ENCODE measurements at places on chromosomes 1 and 21. TPM values are rescaled to one million over a fixed set of nuclear protein-coding genes. Genes with fewer than 3 reads are reported as not detected.

DNA sequence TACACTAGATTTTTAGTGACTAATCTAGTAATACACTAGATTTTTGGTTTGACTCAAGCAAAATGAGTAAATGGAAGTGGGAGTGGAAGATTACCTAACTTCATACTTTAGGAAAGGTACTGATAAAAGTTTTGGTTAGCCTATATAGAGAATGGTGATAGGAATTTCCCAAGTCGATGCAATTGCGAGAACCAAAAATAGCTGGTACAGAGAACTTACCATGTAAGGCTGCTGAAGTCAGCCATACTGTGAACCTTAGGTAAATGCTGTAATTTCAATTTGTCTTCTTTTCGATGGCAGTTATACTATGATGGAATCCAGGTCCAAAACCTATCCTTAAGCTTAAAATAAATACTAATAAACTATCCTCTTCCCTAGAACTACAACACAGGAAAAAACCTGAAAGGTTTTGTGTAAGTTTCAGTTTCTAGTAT, 4.6 kb downstream of the PNRC2 start:
- DNase-seq: no peak

SPRR4 gene
- total RNA-seq: not detected

DNA sequence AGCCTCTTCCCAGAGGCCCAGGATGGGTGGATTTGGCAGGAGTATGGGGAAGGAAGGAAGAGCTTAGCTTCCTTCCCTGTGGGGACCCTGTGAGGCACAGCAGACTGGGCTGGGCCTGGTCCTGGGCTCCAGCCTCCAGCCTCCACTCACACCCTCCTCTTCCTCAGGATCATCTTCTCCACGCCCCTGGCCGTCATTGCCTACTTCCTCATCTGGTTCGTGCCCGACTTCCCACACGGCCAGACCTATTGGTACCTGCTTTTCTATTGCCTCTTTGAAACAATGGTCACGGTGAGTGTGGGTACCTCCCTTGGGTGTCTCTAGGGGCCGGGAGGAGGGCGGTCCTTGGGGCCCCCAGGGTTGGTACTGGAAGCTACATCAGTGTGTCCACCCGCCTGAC, 10.1 kb downstream of the MFSD2A start:
- DNase-seq: no peak

GRCh38 chr1:221979444-221980032, 237.6 kb upstream of the DUSP10 start:
- no peak for DNase-seq

DNA sequence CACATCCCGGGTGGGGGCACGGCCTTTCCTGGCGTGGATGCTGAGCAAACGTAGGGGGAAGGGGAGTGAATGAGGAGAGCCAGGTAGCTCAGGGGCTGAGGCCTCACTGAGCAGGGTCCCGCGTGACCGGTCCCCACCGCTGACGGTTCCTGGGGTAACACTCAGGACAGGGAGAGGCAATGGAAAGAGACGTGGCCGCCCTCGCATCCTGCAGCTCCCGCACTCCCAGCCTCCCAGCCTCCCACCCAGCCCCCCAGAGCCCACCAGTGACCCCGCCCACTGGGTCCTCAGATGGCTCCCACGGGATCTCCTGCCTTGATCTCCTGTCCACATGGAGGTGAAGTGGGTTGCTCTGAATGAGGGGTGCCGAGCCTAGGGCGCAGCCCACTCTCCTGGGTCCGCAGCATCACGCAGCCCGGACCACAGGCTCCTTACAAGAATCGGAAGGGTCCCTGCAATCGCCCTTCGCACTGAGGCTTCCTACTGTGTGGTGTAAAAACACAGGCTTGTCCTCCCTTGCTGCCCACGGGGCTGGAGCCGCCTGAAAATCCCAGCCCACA, 2.4 kb downstream of the TSPEAR start:
- no peak for DNase-seq

- no peak for DNase-seq
These were observed 4.1 kb downstream of the PLEKHN1 start for GRCh38 chr1:970242-970972.

DNA sequence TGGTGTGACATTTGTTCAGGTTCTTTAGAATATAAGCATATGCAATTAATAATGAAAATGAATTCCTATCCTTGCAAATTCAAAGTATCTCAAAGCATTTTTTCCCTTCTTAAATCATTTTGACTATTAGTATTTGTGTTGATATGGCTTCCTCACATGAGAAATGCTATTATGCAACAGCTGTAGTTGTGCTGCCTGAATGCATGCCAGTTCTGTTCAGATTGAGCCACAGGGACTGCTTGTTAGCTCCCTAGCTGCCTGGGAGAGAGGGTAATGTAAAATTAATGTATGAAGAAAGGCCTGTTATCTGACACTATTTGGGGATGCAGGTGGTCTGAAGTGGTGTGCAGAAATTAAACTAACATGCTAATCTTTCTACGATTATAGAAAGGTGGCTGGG, 45.5 kb downstream of the CACHD1 start:
- peak; percentile 30 for DNase-seq

- no peak for DNase-seq
These were observed 39.3 kb upstream of the RGS4 start for GRCh38 chr1:163029901-163030300.

DNA sequence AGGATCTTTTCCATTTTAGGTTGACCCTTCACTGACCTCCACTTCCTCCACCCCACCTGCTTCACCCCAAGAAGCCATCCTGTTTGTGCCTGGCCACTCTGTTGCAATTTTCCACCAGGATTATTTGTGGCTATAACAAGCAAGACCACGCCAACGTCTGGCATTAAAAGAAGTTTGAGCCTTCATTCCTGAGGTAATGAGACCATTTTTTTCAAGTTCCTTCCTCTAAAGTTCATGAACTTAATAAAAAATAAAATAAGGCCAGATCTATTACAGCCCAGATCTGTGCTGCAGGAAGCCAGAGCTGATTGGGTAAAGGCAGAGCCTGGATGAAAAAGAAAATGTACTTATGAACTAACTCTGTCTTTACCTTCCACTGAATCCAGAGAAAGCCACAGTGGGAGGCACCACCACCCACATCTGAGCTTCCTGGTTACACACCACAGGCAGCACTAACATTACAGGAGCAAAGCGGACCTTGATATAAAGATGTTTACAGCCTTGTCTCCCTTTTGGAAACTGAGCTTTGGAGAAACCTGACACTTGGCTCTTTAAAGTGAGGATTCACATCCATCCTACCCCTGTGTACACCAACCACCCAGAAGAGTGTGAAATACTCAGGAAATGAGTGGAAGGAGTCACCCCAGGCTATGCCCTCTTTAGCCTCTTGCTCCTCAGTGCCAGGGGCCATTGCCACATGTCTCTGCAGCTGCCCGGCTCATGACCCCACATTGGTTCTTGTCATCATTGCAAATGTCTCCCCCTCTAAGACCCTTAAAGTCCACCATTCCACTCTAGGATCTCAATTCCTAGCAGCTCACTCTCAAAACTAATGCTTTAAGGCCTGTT, 293.6 kb downstream of the PLPP3 start:
- DNase-seq: no peak

DNA sequence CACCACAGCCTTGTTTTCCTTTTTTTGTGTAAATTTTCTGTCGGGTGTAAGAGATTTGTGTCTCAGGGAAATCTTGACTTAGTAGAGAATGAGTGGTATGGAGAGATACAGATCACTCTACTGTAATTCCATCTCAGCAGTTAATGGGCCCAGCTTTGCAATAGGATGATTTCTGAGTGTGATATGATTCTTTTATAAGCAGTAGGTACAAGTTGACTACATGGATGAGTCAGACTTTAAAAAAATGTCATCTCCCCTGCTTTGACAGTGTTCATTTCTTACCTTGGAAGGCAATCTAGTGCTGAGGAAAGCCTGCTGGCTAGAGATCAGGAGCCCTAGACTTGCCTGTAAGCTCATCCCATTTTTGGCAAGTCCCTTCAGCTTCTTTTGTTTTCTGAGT, 261.9 kb downstream of the RYR2 start:
- no peak for DNase-seq

GRCh38 chr1:91335603-91336002, 69.0 kb downstream of the HFM1 start:
- no peak for DNase-seq

LAD1 gene
- 101 TPM for total RNA-seq

SLC9C2 gene
- total RNA-seq: not detected

LRRC53 gene
- total RNA-seq: not detected

ACTA1 gene
- total RNA-seq: 10.8 TPM

DNA sequence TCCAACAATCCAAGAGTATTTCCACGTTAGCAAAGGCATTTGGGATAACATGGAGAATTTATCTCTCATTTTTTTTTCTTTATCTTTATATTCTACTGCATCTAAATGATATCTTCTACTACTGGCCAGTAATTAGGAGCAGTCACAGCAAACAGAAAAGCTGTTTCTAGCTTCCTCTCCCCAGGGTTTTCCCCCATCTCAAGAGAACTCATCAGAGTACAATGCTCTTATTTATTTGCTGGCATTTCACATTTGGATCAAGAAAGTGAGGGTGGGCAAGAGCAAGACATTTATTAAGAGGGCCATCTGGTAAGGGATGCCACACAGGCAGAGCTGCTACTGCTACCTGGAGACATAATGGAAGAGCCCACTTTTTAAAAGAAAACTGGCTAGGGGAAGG, 368.2 kb downstream of the USH2A start:
- no peak for DNase-seq

GRCh38 chr1:165549973-165550372, 6.2 kb downstream of the LRRC52 start:
- no peak for DNase-seq

SYT6 gene
- not detected for total RNA-seq

KCNE1 gene
- 0.33 TPM for total RNA-seq

DNA sequence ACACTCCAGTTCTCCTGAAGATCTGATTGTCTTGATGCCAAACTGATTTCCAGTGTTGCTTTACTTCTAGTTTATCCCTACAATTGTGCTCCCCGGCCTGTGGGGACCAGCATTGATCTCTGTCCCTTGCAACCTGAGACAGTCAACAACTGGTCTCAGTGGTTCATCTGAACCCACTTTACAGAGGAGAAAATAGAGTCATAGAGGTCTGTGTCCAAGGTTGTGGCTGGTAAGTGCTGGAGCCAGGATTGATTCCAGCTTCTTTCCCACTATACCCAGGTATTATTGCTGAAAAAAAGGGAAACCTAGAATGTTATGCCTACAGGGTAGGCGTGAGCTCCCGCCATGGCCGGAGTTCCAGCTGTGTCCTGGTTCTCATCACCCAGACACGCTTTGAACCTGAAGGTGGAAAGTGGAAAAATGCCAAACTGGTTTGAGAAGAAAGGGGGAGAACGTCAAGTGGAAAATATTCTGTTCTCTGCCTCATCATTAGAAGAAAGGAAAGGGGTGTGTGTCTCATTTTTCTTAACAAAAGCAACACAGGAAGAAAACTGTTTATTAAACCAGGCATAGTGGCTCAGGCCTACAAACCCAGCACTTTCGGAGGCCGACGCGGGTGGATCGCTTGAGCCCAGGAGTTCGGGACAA, 60.7 kb upstream of the ITPKB start:
- no peak for DNase-seq

DNA sequence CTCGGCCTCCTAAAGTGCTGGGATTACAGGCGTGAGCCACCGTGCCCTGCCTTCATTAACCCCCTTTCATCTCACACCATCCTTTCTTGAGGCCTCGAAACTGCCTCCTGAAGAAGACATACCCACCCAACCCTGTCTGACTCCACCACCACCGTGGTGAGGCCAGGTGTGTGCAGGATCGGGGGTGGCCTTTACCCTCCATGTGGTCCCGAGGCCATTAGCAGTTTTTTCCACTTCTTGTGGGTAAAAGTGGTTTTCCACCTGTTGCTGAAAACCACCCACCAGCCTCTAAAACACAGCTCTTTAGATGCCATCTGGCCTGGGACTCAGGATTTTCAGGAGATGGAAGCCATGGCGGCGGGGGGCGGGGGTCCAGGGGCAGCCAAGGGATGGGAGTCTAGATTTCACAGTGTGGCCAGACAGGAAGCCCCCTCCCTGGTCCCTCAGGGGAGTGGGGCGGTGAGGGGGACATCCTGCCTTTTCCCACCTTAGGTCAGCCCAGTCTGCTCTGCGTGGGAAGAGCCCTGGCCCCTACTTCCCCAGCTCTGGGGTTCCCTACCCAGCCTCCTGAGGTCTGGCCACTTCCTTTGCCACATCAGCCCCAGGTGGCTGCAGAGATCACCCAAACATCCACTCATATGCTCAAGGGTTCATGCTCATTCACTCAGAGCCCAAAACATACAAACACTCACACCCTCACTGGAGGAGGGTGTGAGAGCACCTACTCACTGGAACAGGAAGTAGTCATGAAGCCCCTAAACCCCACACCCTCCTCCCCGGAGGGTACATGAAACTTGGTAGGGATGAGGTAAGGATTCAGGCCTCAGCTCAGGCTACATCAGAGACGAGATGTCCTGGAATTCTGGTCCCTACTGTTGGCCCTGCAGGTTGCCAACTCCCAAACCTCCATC, 2.3 kb downstream of the FGR start:
- DNase-seq: no peak

GRCh38 chr1:61460191-61460590, 264.8 kb downstream of the TM2D1 start:
- no peak for DNase-seq

DNA sequence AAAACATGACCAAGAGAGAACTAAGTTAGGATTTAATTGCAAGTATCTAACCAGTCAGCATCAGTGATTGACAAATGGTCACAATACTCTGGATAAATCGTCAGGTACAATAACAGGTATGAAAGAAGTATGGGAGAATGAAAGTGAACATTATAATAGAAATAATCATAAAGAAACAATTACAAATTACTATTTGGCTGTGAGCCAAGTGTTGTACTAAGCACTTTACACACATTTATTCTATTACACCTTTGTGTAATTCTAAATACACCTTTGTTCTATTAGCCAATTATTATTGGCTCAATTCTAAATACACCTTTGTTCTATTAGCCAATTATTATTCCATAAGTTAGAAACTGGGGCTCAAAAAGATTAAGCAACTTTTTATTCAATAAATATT, 114.7 kb downstream of the KCNH1 start:
- DNase-seq: no peak

DNA sequence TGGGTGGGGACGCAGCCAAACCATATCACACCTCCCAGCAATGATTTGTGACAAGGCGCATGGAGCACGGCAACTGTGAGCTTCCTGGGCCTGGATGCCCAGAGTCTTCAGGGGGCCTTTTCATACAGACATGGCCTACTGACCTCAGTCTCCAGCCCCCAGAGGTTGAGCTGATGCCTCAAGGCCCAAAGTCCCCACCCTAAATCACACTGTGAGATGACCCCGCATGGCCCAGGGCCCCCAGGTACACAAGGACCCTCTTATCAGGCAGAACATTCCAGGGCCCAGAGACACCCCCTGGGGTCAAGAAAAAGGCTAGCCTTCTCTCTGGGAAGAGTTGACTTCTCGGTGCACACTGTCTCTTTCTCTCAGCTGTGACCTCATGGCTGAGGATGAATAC, 179.7 kb upstream of the C1orf174 start:
- DNase-seq: no peak

GRCh38 chr21:15874615-15875014, 144.8 kb downstream of the USP25 start:
- no peak for DNase-seq

- peak; percentile 81 for DNase-seq
These were observed 3.9 kb upstream of the TNFRSF4 start for GRCh38 chr1:1217621-1218523.

MUTYH gene
- total RNA-seq: 22.1 TPM

LCE1B gene
- 1.1 TPM for total RNA-seq
